ENCODE measurements at places on chromosomes 2 and 18. TPM values are rescaled to one million over a fixed set of nuclear protein-coding genes. Genes with fewer than 3 reads are reported as not detected.

DNA sequence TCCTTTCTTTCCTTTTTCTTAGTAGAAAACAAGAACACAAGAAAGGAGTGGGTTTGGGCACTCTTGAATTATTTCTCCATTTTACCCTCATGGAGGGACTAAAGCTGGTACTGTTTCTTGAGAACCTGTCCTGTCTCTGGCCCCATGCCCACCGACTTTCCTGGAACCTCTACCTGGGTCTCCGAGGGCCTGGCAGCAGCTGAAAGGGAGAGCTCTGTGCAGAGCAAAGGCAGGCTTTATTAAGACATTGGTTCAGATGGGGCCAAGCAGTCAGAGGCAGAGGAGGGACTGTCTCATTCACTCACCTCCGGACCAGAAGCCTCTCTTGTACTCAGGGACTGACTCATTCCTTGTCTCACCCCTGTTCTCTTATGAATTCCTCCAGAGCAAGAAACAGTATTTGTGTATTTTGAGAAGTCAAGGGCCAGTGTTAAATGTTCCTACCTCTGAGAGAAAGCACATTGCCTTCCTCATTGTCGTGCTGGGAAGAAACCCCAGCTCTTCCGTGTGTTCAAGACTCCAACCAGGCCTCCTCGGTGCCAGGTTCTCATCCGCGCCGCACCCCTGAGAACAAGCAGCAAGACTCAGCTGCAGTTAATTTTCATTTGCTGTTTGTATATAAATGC, 201.9 kb upstream of the NT5C1B start:
- no peak for DNase-seq

DNA sequence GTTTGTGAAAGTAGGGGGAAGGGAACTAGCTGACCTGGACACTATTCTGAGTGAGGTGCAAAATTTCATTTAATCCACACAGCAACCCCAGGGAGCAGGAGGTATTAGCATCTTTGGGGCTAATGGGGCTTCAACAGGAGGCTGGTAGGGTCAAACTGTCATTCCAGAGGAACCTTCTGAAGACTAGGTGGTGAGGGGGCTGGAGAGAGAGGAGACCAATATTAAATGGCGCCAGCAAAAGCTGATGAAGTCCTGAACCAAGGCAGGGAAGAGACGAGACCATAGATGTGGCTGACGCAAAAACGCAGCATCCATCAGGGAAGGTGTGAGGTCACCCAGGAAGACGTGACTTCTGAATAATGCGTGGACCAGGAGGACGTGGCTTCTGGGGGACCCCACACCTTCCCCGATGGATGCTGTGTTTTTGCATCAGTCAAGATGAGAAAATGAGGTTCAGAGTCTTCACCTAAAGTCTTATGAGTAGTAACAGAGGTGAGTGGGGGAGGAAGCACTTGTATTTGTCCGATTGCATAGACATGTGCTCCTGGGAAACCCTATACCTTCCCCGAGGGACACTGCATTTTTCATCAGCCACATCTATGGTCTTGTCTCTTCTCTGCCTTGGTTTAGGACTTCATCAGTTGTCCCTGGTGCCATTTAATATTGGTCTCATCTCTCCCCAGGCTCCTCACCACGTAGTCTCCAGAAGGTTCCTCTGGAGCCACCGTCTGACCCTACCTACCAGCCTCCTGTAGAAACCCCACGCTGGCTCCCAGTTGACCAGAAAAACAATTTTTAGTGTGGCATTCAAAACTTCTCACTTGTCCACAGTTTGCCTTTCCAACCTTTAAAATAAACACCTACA, 188.6 kb downstream of the MYCN start:
- DNase-seq, result no peak

DNA sequence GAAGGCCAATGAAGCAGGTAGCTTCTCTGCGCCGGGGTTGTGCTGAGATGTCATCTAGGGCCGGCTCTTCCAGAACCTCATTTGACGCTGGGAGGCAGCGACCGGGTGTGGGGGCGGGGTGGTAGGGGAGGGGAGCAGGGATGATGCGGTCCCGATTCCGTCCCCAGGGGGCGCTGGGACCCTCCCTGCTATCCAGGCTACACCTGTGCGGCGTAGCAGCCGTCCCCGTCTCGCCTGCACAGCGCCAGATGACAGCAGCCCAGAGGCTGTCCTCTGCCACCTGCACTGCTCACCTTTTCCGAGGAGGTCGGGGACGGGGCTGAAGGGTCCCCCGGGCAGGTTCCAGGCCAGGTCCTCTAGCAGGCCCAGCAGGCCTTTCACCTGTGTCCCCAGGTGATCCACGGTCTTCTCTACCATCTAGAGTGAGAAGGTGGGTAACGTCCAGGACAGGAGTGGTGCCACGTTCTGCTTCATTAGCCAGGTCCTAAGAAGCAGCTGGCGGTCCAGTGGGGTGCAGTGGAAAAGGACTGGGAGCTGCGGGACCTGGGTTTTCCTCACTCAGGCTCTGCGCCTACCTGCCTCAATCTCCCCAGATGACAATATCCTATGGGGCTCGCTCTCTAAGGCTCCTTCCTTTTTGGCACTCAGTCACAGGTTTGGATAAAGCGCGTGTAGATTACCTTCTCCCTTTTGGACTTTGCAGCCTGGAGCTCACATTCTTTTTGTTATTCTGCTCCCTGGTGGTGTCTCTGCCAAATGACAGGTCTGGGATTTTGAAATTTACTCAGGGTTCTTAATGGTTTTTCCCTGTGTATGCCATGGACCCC, 56.0 kb upstream of the RAB6C start:
- DNase-seq, result no peak

DNA sequence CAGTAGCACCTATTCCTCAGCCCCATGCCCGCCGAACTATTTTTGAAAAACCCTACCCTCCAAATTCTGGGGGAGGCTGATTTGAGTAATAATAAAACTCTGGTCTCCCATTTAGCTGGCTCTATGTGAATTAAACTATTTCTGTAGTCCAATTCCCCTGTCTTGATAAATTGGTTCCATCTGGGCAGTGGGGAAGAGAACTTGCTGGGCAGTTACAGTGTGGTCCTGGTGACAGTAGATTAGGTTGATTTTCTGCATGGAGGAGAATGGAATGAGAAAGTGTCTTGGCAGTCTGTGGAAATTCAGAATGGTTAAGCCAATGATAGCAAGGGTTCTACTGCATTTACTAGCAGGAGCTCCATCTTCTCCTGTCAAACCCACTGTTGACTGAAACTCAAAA, 95.0 kb downstream of the SPP2 start:
- DNase-seq, result no peak

The CASP8 gene
- polyA plus RNA-seq, result 6.6 TPM

The PDE1A gene
- 8.0 TPM for polyA plus RNA-seq

Measured in forelimb muscle (tissue), 1 donor.